ENCODE measurements at places on chromosomes 16 and 17. TPM values are rescaled to one million over a fixed set of nuclear protein-coding genes. Genes with fewer than 3 reads are reported as not detected.

GRCh38 chr17:79919164-79919585 lies 79.9 kb upstream of the CBX4 start:
- H3K4me1 ChIP-seq, result peaks cover under 1% of the 10 kb centered on the region
- no peaks in the 10 kb centered on the region for H3K36me3 ChIP-seq
- peaks cover 2% of the 10 kb centered on the region for H3K27me3 ChIP-seq
- H3K4me3 ChIP-seq, result no peak overlapping the region
- no peak overlapping the region for H3K27ac ChIP-seq

DNA sequence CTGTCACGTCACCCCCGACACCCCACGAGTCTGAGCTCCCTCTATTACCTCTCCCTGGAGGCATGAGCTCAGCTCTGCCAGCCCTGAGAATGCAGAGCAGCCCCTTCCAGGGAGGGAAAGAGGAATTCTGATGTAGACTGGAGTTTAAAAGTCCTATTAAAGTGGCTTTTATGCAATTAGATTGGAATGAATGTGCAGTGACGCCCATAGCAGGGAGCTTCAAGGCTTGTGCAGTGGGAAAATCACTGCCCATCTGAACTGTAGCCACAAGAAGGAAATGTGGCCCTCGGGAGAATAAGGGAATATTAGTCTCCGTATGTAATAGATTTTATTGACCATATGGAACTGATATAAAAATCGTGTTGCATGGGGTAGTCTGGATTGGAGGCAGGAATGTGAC lies 66.9 kb downstream of the ZNF423 start:
- no peak for DNase-seq
- no peak overlapping the region for H3K4me3 ChIP-seq
- H3K4me1 ChIP-seq, result no peaks in the 10 kb centered on the region
- peaks cover 6% of the 10 kb centered on the region for H3K27me3 ChIP-seq
- H3K36me3 ChIP-seq, result no peaks in the 10 kb centered on the region
- H3K27ac ChIP-seq, result no peak overlapping the region

DNA sequence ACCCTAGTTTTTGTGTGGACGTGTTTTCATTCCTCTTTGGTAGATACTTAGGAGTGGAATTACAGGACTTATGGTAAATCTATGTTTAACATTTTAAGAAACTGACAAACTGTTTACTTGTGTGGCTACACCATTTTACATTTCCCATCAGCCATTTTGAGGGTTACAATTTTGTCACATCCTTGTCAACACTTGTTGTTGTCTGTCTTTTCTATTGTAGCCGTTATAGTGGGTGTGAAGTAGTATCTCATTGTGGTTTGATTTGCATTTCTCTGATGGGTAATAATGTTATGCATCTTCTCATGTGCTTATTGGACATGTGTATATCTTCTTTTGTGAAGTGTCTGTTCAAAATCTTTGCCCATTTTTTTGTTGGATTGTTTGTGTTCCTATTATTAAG lies 4.5 kb downstream of the FTO start:
- no peaks in the 10 kb centered on the region for H3K27me3 ChIP-seq
- no peak overlapping the region for H3K27ac ChIP-seq
- H3K4me1 ChIP-seq, result peaks cover 19% of the 10 kb centered on the region
- no peak overlapping the region for H3K4me3 ChIP-seq
- H3K36me3 ChIP-seq, result peaks cover 26% of the 10 kb centered on the region

Gene BCO1
- not detected for total RNA-seq

Gene EVI2A
- 74.9 TPM for total RNA-seq

Gene VASN
- 0.11 TPM for total RNA-seq

Data from activated naive CD8-positive, alpha-beta T cell treated with anti-CD3 and anti-CD28 coated beads, Interleukin-2, amount 10 ng/mL, durations not matched to agents 7 days and 5 days (primary cell).